Mesenteric fat pad (tissue), 1 donor: ENCODE measurements at places on chromosomes 2 and 18.
A peak's percentile ranks its signal among the peaks of the same experiment; 100 is the strongest.

GRCh38 chr2:119267604-119268003 lies 44.0 kb downstream of the STEAP3 start:
- DNase-seq, result no peak

DNA sequence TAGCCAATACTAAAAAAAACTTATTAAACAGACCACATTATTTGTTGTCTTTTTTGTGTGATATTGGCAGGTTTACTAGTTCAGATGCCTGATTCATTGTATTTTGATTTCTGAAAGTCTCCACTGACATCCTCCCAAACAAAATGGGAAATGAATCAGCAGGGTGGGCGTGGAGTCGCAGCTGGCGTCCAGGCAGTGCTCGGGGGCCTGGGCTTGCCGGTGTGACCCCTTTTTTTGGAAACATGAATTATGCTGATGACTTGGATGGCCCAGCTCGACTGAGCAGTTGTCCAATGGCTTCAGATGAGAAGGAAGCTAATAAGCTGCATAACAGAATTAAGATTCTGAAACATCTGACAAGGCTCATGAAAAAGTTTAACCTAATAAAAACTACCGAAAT lies 1.7 kb upstream of the KCNG2 start:
- no peak for DNase-seq

GRCh38 chr2:183666031-183666430 lies 541.8 kb downstream of the NUP35 start:
- DNase-seq, result no peak

GRCh38 chr2:173692068-173692467 lies 273.1 kb downstream of the SP3 start:
- no peak for DNase-seq

DNA sequence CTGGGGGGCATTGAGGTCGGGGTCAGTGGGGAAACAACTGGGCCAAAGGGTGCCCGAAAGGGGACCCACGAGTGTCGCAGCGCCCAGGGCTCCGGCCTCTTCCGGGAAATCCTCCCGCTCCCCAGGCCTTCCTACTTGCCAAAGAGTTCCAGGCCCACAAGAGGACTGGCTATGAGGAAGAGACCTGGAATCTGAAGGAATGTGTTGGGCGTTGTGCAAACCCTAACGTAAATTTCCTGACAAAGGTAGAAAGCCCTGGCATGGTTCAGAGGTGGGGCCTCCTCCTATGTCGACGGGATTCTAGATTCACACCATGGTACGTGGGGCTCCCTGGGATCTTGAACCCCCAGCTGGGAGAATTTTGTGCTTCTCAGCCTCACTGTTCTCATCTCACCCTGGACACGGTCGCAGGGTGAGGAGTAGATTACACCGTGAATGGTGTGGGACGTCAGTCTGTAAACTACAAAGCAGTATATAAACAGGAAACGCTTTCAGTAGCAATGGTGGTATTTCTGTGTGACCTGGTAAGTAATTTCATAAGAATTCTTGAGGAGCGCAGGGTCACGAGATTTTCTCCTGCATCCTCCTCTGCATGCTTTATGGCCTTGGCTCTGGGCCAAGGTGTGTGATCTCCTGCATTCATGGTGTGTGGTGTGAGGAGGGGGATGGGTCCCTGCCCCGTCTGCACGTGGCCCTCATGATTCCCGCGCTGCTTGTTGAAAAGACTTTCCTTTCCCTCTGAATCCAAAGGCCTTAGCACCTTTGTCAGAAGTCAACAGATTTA lies 868 bp downstream of the HSBP1L1 start:
- no peak for DNase-seq

DNA sequence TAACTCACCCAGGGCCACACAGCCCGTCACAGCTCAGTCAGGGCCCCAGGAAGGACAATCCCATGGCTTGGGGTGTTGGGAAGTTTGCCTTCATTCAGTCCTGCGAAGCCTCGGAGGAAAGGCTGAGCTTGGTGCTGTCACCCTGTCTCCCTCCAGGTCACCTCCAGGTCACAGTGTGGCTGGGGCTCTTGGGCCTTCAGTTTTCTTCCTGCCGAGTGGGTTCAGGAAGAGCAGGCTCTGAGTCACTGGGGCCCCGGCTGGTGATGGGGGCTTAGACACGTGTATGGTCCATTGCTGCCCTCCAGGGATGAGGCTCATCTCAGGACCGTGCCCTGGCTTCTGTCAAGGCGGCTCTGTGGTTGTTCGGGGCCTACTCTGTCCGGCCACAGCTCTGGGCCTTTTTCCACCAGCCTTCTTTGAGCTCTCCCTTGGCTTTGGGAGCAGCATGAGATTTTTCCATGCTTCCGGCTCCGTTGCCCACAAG lies 118.6 kb downstream of the INHBB start:
- no peak for DNase-seq

GRCh38 chr2:226580403-226580802 lies 219.2 kb downstream of the IRS1 start:
- DNase-seq, result no peak

GRCh38 chr2:46831051-46831868 lies 84.3 kb downstream of the MCFD2 start:
- DNase-seq, result peak; percentile 60

- DNase-seq, result no peak
These were observed 3.7 kb upstream of the ACKR3 start for GRCh38 chr2:236565879-236566402.

GRCh38 chr18:26621161-26622026 lies 73.0 kb upstream of the KCTD1 start:
- no peak for DNase-seq

- DNase-seq, result peak; percentile 45
These were observed 16.3 kb downstream of the PCBP1 start for GRCh38 chr2:70103531-70104061.

GRCh38 chr2:96596596-96596995 lies 41.5 kb downstream of the KANSL3 start:
- DNase-seq, result no peak

DNA sequence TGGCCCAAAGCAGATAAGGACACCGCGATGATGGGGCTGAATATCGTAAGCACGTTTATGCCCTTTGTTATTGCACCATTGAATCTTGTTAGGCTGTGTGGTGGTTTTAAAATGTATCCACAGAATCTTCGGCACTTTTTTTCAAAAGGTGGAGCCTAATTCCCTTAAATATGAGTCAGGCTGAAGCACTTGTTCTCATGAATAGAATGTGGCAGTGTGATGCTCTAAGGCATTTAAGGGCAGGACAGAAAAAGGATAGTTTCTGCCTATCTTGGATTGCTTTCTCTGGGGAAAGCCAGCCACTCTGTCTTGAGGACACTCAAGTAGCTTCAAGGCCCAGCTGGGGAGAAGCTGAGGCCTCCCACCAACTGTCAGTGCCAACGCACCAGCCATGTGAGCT lies 39.6 kb downstream of the ABCA12 start:
- no peak for DNase-seq

GRCh38 chr18:49547701-49548100 lies 14.2 kb upstream of the LIPG start:
- DNase-seq, result no peak

- DNase-seq, result peak; percentile 11
These were observed 75.8 kb downstream of the SDC1 start for GRCh38 chr2:20148923-20149702.

DNA sequence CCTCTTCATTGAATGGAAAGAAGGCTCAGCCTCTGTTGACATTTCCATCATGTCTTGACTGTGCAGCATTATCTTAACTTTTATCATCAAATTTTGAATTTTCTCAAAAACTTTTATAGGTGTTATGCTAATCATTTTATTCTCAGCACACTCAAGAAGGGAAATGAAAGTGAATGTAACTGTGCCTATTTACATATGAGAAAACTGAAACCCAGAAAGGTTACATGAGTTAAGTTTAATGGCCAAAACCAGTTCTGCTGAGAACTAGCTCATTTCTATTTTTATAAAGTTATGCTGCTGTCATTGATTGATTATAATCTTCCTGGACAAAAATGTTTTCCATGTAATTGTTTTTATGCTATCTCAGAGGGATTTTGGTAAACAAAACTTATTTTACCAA lies 618.8 kb upstream of the NRXN1 start:
- DNase-seq, result no peak

- DNase-seq, result no peak
These were observed 105.9 kb upstream of the RBBP8 start for GRCh38 chr18:22827216-22827615.

DNA sequence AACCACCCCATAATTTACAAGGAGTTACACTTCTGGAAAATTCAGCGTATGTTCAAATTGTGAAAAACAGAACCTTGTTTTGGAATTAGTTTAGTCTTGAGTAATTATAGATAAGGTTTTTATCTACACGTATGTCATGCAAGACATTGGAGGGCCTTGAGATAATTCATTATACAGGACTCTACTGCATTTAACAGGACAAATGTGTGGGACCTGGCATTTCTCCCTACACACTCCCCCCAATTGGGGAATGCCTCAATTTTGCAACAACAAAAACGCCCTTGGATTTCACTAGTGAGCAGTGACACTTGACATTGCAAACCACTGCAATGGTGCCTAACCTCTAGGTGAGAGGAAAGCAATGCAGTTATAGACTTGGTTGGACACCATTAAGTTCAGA lies 11.4 kb downstream of the SLC1A4 start:
- DNase-seq, result no peak

GRCh38 chr2:47272905-47273758 lies 118.0 kb upstream of the STPG4 start:
- no peak for DNase-seq

DNA sequence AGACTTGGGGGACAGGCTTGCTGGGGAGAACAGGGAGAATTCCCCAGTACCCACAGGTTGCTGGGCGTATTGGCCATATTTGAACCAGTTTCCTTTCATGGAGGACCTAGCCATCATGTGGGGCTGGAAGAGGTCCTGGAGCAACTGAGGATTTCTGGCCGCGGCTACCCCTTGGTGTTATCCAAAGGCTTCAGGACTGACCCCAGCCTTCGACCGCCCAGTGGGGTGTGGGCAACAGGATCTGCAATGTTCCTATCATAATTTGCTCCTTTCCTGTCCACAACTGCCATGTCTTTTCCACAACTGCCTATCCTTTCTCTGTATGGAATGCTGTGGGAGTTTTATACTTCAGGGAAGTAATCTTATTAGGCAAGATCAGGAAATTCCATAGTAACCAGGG lies 1053.6 kb upstream of the SLC39A10 start:
- DNase-seq, result no peak

- DNase-seq, result no peak
These were observed at the start of gene CYRIA for GRCh38 chr2:16665748-16666448. CYRIA (minus strand) TSS chr2:16665834; CDS start chr2:16588119, 77,715 bp downstream.

DNA sequence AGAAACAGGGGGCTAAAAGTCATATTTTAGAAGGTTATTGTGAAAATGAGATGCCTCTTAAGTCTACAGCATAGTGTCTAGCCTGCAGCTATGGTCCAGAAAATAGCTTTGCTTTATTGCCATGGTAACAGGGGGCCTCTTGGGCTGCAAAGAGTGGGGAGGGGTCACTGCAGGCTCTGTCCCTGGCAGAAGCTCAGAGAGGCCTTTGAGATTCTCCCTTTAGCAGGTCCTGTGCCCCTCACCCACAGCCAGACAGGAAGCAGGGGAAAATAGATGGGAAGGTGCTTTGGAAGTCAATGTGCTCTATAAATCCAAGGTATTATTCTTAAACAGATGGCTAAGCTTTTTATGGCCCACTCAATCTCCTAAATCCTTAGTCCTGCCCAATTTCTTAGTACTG lies 1021.3 kb upstream of the GYPC start:
- DNase-seq, result no peak

GRCh38 chr2:45458909-45459563 lies 152.0 kb downstream of the SRBD1 start:
- DNase-seq, result no peak

GRCh38 chr18:13035249-13035914 lies 44.2 kb downstream of the CEP192 start:
- no peak for DNase-seq

- no peak for DNase-seq
These were observed 47.3 kb upstream of the MGAT5 start for GRCh38 chr2:134206573-134206972.

DNA sequence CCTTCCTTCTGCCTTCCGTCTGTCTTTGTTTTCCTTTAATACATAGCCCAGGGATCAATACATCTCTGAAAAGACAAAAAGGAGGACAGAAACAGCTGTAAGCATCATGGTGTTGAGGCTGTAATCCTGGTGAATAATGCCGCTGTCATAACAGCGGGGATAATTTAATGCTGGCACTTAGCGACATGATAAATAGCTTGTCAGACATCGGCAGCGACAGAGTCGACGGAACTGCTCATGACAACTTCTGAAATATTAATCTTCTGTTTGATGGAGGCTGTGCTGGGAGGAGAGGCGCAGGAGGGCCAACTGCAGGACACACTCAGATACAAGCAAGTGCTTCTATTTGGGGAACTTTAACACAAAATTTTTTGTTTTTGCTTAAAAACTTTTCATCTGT lies 602.2 kb downstream of the GALR1 start:
- DNase-seq, result no peak

DNA sequence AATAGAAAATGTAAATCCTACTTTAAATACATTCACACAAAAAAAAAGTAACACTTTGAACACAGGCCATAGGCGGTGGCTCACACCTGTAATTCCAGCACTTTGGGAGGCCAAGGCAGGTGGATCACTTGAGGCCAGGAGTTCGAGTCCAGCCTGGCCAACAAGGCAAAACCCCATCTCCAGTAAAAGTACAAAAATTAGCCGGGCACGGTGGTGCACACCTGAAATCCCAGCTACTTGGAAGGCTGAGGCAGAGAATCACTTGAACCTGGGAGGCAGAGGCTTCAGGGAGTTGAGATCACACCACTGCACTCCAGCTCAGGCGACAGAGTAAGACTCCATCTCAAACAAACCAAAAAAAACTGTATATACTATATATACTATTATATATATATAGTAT lies 303.6 kb downstream of the BCL11A start:
- no peak for DNase-seq

- DNase-seq, result no peak
These were observed 18.1 kb downstream of the IMPA2 start for GRCh38 chr18:11999429-11999828.

DNA sequence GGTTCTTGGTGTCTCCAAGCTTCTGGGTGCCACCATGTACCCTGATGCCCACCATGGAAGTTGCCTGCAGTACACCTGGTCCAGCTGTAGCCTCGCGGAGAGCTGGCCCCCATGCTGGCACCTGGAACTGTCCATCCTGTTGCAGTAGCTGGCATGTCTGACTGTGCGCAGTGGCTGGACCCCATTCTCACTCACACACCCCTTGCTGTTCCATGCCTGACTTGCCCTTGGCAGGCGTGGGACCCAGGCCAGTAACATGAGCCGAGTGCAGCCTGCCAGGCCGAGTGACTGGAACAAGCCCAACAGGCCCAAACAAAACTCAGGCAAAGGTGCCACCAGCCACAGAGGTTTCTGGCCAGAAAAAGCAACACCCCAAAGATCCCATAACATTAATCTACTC lies 73.8 kb downstream of the NEURL3 start:
- no peak for DNase-seq
